ENCODE measurements at places on chromosomes 7 and 10.

DNA sequence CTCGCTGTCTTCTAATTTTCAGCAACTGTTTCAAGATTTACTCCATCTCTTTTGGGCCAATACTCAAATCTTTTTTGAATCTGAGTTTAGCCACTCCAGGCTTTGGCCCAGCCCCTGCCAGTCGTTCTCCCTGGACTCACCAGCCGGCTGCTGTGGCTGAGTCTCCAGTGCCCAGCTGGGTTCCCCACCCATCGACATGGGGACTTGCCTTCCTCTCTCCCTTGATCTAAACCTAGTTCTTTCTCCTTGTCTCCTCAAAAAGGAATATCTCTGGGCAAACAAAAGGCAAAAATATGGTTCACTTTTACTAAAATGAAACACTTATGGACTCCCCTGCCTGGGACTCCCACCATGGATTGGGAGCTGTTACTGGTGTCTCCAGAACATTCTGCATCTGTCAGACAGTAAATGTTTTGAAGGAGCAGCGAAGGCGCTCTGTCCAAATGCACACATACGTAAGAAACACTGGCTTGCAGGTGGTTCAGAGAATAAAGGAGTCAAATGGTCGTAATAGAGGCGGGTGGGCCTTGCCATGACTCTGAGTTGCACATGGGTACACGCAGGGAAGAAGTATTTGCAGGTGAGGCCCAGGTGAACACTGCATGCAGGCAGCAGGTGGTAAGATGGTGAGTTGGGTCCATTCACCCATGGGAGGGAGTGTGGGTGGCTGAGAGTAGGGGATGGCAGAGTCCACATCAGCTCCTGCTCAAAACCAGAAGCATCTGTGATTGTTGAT, 35.5 kb upstream of the HABP2 start:
- no peak for DNase-seq

GRCh38 chr10:130244928-130245495, 108.8 kb downstream of the GLRX3 start:
- no peak for DNase-seq

DNA sequence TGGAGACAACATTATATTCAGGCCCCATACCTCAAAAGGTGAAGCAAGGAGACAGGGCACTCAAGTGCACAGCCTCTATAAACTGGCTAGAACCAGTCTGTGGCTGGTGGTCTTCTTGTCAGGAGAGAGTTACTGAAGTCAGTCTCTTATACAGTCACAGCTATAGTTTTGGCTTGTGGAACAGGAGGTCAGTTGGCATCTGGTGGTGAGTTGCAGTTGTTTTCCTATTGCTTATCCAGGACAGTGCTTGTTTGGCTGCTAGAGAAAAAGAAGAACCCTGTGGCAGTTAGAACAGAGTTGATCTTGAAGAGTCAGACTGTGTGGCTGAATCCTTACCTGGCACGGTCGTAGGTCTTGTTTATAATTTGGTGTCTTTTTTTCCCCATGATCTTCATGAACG, 17.3 kb downstream of the CCM2 start:
- no peak for DNase-seq

DNA sequence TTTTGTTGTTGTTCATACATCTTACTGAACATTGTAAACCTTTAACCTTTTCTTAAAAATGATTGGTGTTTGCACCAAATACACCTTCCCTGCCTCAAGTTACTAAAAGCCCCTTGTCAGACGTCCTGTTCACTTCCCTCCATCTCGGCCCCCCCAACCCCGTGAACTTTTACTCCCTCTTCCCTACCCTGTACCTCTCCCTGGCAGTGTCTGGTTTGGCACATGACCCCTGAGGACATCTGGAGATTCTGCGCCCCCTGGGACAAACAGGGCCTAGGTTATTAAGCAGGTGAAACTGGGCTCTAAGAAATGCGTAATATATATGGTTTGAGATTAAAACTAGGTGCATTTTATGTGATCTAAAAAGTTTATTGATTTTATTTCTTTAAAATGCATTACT, 1.4 kb downstream of the PPP2R2D start:
- no peak for DNase-seq

GRCh38 chr7:43658718-43659548, 70.4 kb downstream of the COA1 start:
- DNase-seq = no peak

GRCh38 chr7:1466524-1467271, 7.4 kb upstream of the MICALL2 start:
- DNase-seq = no peak

Data from stimulated activated CD4-positive, alpha-beta T cell treated with anti-CD3 and anti-CD28 coated beads, Interleukin-15, amount 100 ng/mL, for 1 hour (primary cell).